Esophagus mucosa (tissue), 1 donor: ENCODE measurements at places on chromosomes 1 and 21. TPM values are rescaled to one million over a fixed set of nuclear protein-coding genes. Genes with fewer than 3 reads are reported as not detected.

GRCh38 chr1:20207546-20207945 is 21.2 kb upstream of the PLA2G2C start:
- peak; percentile 59 for ATAC-seq

- ATAC-seq: peak; percentile 70
Measured at GRCh38 chr1:153616144-153616916, at the start of gene S100A14. TSS of gene S100A14 (minus strand) at chr1:153616325. CDS start at chr1:153615858, 467 bp downstream.

DNA sequence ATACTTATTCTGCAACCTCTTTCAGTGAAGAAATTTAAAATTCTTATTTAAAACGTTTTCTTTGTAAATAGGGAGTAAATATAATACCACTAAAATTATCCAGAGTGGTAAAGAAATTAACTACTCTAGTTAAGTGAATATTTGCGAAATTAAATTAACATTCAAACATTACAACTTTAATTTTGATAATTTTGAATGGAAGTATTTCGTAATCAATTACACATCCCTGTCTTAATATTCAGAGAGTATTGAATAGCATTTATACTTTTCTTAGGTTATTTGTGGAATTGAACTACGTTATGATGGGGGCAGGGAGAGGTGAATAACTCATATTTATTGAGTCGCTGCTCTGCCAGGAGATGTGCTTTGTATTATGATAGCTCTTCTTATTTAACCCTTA is 96.3 kb upstream of the KIF26B start:
- no peak for ATAC-seq

DNA sequence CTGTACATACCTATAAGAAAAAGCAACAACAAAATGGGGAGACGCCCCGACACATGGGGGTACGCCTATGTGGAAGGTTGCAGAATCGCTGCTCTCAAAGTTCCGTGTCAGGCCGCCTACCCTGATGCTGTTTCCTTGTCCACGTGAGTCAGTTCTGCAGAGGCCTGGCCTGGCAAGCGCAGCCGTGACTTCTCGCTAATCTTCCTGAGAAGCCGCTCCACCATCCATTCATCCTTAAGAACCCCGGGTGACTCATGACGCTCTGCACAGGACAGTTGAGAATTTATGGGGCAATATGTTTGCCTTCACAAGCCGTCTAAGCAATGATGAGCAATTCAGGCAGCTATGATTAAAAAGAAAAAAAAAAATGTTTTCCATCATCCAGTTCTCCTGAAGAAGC is 122.3 kb upstream of the TMPRSS2 start:
- peak; percentile 88 for ATAC-seq

- ATAC-seq: no peak
Measured at GRCh38 chr1:101959456-101959855, 37.3 kb downstream of the OLFM3 start.

SAMD13 gene
- total RNA-seq: 0.44 TPM

DNA sequence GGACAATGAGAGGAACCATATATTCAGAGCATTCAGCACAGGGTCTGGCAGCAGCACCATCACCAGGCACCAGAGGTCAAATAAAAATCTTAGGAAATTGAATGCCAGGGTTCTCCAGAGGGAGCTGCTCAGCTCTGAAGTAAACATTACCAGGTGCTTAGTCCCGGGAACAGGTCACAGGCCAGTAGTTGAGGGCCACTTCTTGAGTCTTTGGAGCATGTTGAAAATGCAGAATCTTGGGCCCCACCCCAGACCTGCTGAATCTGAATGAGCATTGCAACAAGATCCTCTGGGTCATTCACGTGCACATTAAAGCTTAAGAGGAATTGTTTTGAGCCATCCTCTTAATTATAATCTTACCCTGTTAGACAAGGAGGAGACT is 33.8 kb downstream of the PHC2 start:
- no peak for ATAC-seq

LAMC2 gene
- 15.9 TPM for total RNA-seq

GRCh38 chr1:234409328-234409727 is 36.1 kb downstream of the COA6 start:
- ATAC-seq: no peak

DNA sequence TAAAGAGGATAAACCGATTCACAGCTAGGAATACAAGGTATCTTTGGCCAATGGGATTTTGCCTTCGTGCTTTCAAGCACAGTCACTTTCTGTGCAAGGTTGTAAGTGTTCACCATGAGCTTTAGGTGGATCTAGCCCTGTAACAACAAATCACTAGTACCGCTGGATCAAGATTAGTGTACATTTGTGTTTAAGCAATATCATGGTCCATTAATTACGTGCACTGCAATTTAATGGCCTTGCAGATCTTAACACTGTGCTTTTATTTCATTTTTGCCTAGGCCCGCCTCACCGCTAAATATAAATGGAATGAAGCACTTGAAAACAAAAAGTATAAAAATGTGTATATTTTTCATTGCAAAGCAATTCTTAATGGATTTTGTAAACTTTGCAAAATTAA is 461.1 kb downstream of the DSCAM start:
- ATAC-seq: no peak

GRCh38 chr1:71509051-71509595 is 428.3 kb upstream of the ZRANB2 start:
- no peak for ATAC-seq

RGS7 gene
- not detected for total RNA-seq

DNA sequence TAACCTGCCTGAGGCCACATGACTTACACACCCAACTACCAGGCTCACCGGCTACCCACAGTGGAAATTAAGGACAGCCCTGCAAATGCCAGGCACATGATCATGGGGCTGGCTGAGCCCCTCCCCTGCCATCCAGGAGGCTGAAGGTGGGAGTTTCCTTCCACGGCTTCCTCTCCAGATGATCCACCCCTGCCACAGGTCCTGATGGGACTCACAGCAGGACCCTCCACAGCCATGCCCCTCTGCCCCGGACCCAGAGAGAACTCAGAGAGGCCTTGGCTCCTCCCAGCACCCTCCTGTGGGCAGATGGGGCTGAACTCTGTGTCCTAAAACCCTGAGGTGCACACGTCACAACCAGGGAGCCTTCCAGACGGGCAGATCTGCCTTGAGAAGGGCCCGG is 29.1 kb upstream of the CASZ1 start:
- ATAC-seq: peak; percentile 34

DNA sequence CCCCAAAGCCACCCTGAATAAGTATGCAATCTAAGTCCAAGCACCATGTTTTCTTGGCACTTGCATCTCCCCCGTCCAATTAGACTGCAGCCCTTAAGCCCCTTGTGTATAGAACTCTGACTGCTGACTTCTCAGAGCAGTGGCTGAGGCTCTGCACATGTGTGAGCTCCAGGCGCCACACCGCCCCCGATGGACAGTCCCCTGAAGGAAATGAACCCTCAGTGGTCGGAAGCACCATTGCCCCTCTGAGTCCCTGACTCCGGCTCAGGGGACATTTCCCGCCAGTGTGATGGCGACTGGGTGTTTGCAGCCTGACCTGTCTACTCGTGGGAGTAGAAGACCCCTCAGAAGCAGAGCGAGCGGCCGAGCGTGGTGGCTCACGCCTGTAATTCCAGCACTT is 37.2 kb upstream of the SCCPDH start:
- no peak for ATAC-seq

DNA sequence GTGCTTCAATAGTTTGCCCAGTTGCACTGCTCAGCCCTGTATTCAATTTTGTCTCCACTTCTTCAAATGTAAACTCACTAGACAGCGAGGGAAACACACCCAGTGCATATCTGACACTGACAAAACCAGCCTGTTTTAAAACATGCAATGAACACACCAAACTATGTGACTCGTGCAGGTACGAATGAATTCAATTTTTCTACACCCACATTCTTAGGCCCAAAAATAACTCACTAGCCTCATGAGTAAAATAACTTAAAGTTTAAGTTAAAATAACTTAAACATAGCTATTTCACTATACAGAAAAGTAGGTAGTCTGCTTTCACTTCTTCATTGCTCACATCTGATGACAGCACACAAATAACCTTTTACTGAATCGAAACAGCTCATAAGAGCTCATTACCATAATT is 21.1 kb downstream of the TTC13 start:
- no peak for ATAC-seq

MMP23B gene
- total RNA-seq: 0.92 TPM
